Adrenal gland (tissue), 19 donors: ENCODE measurements at places on chromosomes 4 and X.

DNA sequence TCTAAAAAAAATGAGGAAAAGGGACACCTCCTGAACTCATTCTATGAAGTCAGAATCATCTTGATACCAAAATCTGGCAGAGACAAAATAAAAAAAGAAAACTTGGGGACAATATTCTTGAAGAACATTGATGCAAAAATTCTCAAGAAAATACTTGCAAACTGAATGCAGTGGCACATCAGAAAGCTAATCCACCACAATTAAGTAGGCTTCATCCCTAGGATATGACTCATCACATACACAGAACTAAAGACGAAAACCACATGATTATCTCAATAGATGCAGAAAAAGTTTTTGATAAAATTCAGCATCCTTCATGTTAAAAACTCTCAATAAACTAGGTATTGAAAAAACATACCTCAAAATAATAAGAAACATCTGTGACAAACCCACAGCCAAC is 98.3 kb downstream of the FAM47B start:
- no peaks in the 10 kb centered on the region for H3K27me3 ChIP-seq
- no peak overlapping the region for H3K4me3 ChIP-seq
- H3K4me1 ChIP-seq, result no peaks in the 10 kb centered on the region
- H3K36me3 ChIP-seq, result no peaks in the 10 kb centered on the region

DNA sequence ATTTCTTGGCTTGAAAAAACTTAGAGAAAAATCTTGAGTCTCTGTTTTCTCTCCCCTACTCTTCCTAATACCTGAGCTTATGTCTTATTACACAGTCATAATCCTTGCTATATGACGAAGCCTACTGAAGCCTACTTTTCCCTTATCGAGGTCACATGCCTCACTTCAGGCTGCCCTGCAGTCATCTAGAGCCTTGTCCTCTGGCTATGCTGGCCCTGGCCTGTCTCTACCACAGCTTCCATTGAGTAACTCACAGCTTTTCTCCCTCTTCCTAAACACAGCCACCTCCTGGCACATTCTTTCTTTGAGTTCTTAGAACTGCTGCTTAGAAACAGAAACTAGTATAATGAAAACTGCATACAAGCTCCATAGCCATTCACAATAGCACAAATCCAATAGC is 1698.3 kb downstream of the STIM2 start:
- H3K27ac ChIP-seq, result no peak overlapping the region
- no peak overlapping the region for H3K4me3 ChIP-seq
- no peaks in the 10 kb centered on the region for H3K4me1 ChIP-seq
- DNase-seq, result no peak

DNA sequence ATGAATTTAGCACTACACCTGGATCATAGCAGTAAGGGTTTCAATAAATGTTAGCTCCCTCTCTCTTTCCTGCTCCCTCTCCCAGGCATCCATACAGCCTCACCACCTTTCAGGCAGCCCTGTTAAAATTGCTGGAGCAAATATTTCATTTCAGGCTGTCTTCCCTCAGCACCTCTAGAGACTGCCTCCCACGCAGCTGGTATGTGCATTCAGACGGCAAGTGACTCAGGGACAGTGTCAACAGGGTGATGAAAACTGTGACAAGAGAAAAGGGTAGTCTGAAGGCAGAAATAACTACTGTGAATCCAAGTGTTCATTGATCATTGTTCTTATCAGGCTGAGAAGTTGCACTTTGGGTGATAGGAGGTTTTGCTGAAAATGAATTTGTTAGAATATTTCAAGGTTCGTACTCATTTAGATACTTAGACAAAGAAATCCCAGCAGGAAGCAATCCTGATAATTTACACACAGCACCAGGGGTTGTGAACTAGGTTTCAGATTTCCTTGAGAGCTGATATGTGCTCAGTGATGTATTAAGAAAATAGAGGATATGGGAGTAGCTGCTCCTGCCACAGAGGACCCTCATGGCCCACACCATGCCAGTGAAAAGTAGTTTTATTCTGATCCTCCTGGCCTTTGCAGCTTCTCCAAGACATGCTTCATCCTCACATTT is 424.2 kb downstream of the FGF13 start:
- no peaks in the 10 kb centered on the region for H3K36me3 ChIP-seq
- H3K27me3 ChIP-seq, result no peaks in the 10 kb centered on the region
- H3K4me1 ChIP-seq, result no peaks in the 10 kb centered on the region
- no peak overlapping the region for H3K27ac ChIP-seq

- no peak overlapping the region for H3K4me3 ChIP-seq
- no peaks in the 10 kb centered on the region for H3K27me3 ChIP-seq
- no peak overlapping the region for H3K27ac ChIP-seq
- H3K4me1 ChIP-seq, result no peaks in the 10 kb centered on the region
Measured at GRCh38 chr4:174111422-174111821, 172.0 kb downstream of the FBXO8 start.

DNA sequence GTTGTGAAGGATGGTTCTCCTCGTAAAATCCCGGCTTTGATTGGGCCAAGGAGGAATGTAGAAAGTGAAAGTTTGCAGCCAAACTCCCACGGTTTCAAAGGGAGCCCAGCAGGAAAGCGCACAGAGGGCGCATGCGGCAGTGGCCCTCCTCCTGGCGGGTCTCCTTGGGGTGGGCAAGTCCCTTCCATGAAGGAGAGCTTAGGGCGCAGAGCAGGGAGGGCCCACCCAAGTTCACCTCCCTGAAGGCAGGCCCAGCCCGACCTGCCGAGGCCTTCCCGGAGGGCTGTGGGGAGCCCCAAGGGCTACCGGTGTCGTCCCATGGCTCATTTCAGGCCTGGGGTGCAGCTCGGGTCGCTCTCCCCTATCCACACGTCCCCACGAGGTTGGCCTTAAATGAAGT is 2.0 kb downstream of the PDZD4 start:
- no peak overlapping the region for H3K27ac ChIP-seq
- no peak for DNase-seq
- H3K27me3 ChIP-seq, result peaks cover 45% of the 10 kb centered on the region
- no peak overlapping the region for H3K4me3 ChIP-seq
- no peaks in the 10 kb centered on the region for H3K4me1 ChIP-seq
- H3K36me3 ChIP-seq, result no peaks in the 10 kb centered on the region

GRCh38 chr4:87895964-87896621 is 63.3 kb downstream of the MEPE start:
- H3K36me3 ChIP-seq, result no peaks in the 10 kb centered on the region
- H3K4me1 ChIP-seq, result no peaks in the 10 kb centered on the region
- peak; percentile 49 for DNase-seq

DNA sequence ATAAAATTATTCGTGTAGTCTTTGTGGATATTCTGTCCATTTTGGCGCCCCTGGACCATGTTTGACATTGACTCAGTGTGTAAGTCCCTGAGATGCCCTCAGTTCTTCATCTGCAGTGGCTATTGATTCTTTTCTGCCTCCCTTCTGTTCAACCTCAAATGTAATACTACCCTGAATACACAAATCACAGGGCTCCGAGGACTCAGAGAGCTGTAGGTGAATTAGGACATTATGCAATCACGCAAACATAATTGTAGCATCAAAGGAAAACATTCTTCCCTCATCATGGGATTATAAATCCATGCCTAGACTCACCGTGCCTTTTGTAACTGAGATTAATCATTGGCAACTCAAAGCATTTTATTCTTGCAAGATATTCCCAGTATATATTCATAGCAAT is 161.4 kb upstream of the PACRGL start:
- H3K4me1 ChIP-seq, result no peaks in the 10 kb centered on the region
- no peak for DNase-seq
- no peak overlapping the region for H3K27ac ChIP-seq

GRCh38 chrX:65821721-65822496 is 154.5 kb downstream of the MSN start:
- H3K36me3 ChIP-seq, result no peaks in the 10 kb centered on the region
- no peaks in the 10 kb centered on the region for H3K4me1 ChIP-seq
- H3K27me3 ChIP-seq, result peaks cover 27% of the 10 kb centered on the region
- no peak overlapping the region for H3K27ac ChIP-seq
- no peak overlapping the region for H3K4me3 ChIP-seq

DNA sequence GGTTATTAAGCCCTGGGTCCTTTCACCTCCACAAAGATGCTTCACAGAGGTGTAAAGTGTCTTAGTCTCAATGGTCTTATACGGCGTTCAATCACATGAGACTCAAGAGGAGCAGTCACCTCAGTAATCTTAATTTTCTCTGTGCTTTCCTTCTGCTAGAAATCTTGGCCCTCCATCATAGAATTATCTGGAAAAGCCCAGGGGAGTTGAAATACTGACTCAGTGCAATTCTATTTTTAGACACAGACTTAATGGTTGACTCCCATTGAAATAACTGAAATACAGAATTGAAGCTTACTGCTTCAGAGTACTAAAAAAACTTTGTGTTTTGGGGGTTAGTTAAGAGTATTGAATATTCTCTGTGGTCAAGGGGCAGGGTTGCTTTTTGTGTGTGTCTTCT is 94.5 kb upstream of the IL15 start:
- no peaks in the 10 kb centered on the region for H3K36me3 ChIP-seq
- no peaks in the 10 kb centered on the region for H3K27me3 ChIP-seq
- DNase-seq, result no peak
- H3K4me3 ChIP-seq, result no peak overlapping the region
- no peak overlapping the region for H3K27ac ChIP-seq
- H3K4me1 ChIP-seq, result no peaks in the 10 kb centered on the region

GRCh38 chrX:2514131-2514530 is 13.4 kb upstream of the DHRSX start:
- H3K36me3 ChIP-seq, result no peaks in the 10 kb centered on the region
- no peaks in the 10 kb centered on the region for H3K27me3 ChIP-seq
- H3K4me3 ChIP-seq, result no peak overlapping the region
- no peak for DNase-seq
- H3K27ac ChIP-seq, result no peak overlapping the region

GRCh38 chr4:5143940-5144339 is 92.7 kb downstream of the STK32B start:
- H3K4me1 ChIP-seq, result no peaks in the 10 kb centered on the region
- no peak overlapping the region for H3K27ac ChIP-seq
- DNase-seq, result no peak
- no peak overlapping the region for H3K4me3 ChIP-seq

- DNase-seq, result peak; percentile 30
- H3K36me3 ChIP-seq, result no peaks in the 10 kb centered on the region
- no peak overlapping the region for H3K27ac ChIP-seq
- peaks cover 16% of the 10 kb centered on the region for H3K4me1 ChIP-seq
Measured at GRCh38 chr4:186726426-186727168, 2.9 kb upstream of the FAT1 start.

- no peak for DNase-seq
- H3K27me3 ChIP-seq, result no peaks in the 10 kb centered on the region
- H3K4me1 ChIP-seq, result no peaks in the 10 kb centered on the region
- no peak overlapping the region for H3K4me3 ChIP-seq
- H3K36me3 ChIP-seq, result no peaks in the 10 kb centered on the region
Measured at GRCh38 chr4:138174981-138175794, 67.0 kb downstream of the SLC7A11 start.

DNA sequence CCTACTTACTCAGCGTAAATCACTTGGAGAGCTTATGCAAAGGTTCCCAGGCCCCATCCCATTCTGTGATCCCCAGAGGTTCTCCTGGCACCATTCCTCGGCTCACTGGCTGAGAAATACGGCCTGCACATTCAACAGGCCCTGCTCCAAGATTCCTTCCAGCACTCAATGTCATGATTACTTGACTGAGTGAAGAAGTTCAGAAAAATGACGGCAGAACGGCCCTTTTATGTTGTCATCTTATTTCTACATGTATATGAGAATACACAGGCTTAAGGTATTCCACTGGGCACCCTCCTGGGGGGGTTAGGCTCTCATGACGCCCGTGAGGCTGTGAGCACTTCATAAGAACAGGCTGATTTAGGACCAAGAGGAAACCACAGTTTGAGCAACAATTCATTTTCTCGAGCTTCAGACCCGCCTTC is 190.6 kb downstream of the NSUN7 start:
- peaks cover 8% of the 10 kb centered on the region for H3K4me1 ChIP-seq
- H3K36me3 ChIP-seq, result no peaks in the 10 kb centered on the region
- no peak for DNase-seq
- H3K4me3 ChIP-seq, result no peak overlapping the region

GRCh38 chrX:83934220-83934619 is 73.3 kb downstream of the CYLC1 start:
- H3K27me3 ChIP-seq, result peaks cover 5% of the 10 kb centered on the region
- no peak overlapping the region for H3K4me3 ChIP-seq
- no peak overlapping the region for H3K27ac ChIP-seq

GRCh38 chrX:148448686-148449085 is 51.7 kb upstream of the AFF2 start:
- H3K4me1 ChIP-seq, result no peaks in the 10 kb centered on the region
- DNase-seq, result no peak
- H3K36me3 ChIP-seq, result no peaks in the 10 kb centered on the region
- H3K4me3 ChIP-seq, result no peak overlapping the region
- no peak overlapping the region for H3K27ac ChIP-seq
- H3K27me3 ChIP-seq, result peaks cover 4% of the 10 kb centered on the region

DNA sequence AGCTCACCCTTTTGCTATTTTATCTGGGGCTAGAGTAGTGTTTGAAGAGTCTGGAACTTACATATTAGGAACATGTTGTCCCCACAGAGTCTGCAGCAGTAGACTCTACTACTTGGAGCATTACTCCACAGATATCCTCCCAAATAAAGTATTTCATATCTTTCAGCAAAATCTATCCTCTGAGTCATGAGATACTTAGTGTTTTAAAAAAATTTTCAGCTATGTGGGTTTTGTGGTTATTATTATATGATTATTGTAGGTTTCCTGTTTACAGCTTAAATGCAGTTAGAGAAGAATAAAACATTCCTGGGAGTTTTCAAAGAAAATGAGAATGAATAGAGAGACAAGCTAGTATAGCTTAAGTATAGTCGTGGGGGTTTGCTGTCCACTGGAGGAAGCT is 30.9 kb downstream of the PAGE2 start:
- H3K27ac ChIP-seq, result no peak overlapping the region
- peaks cover 25% of the 10 kb centered on the region for H3K27me3 ChIP-seq
- H3K4me1 ChIP-seq, result no peaks in the 10 kb centered on the region
- DNase-seq, result no peak
- no peaks in the 10 kb centered on the region for H3K36me3 ChIP-seq
- H3K4me3 ChIP-seq, result no peak overlapping the region

DNA sequence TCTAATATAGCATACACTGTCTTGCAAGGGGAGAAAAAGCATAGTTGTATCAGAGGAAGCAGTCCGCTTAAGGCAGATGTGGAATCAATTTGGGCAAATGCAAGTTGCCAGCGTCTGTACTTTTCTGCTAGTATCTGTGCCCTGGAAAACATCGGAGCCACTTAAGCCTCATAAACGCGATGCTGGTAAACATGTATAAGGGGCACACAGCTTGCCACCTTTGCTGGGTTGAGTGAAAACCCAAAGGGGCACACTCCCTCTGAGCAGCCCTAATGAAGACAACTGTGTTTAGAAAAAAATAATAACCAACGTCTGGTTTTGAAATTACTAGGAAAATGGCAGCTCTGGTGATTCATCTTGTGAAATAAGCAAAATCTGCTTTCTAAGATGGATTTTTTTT is 24.3 kb downstream of the SMIM20 start:
- H3K27me3 ChIP-seq, result no peaks in the 10 kb centered on the region
- DNase-seq, result no peak
- H3K36me3 ChIP-seq, result no peaks in the 10 kb centered on the region
- no peak overlapping the region for H3K27ac ChIP-seq

DNA sequence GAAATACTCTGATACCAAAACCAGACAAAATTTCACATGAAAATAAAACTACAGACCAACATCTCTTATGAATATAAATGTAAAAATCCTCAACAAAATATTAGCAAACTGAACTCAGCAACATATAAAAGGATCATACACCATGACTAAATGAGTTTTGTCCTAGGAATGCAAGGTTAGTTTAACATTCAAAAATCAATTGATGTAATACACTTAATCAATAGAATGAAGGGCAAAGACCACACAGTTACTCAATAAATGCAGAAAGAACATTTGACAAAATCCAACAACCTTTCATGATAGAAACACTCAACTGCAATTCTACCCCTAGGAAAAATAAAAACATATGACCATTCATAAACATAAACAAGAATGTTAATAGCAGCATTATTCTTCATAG is 50.2 kb upstream of the DCTD start:
- H3K4me3 ChIP-seq, result no peak overlapping the region
- H3K4me1 ChIP-seq, result no peaks in the 10 kb centered on the region
- peaks cover 12% of the 10 kb centered on the region for H3K27me3 ChIP-seq
- no peaks in the 10 kb centered on the region for H3K36me3 ChIP-seq
- H3K27ac ChIP-seq, result no peak overlapping the region
